ENCODE measurements at places on chromosomes 1 and 21. TPM values are rescaled to one million over a fixed set of nuclear protein-coding genes. Genes with fewer than 3 reads are reported as not detected.

PTPN22 gene
- 1.0 TPM for total RNA-seq

PROK1 gene
- not detected for total RNA-seq

ZNF683 gene
- total RNA-seq, result 0.14 TPM

OVAAL gene
- not detected for total RNA-seq

ELF3 gene
- 169 TPM for total RNA-seq

FCRL2 gene
- not detected for total RNA-seq

FNDC10 gene
- total RNA-seq, result 0.47 TPM

TYW3 gene
- 7.1 TPM for total RNA-seq

OLIG2 gene
- total RNA-seq, result not detected

TRIM58 gene
- total RNA-seq, result 0.13 TPM

COL24A1 gene
- not detected for total RNA-seq

RGS16 gene
- total RNA-seq, result 4.4 TPM

GRCh38 chr1:80293818-80294217 is 1287.3 kb upstream of the ADGRL4 start:
- no peak for DNase-seq

- DNase-seq, result no peak
These were observed 6.4 kb upstream of the KCNK1 start for GRCh38 chr1:233607252-233608119.

- no peak for DNase-seq
These were observed 5.1 kb upstream of the FUBP1 start for GRCh38 chr1:77983997-77984355.

DNA sequence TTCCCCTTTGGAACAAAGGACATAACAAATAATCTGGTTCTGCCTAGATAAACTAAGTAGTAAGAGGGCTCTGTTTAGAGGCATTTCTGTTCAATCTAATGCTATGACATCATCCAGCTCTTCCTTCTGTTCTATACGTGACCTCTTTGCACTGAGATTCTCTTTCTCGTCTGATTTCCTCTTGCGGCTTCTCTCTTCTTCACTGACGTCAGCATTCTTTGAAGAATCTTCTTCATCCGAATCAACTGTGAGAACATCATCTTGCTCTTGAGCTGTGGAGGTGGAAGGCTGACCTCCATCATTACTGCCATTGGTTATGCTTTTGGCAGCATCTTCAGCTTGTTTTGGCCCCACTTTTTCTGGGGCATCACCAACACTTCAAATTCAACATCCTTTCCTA is 130.4 kb downstream of the HS2ST1 start:
- DNase-seq, result no peak

GRCh38 chr1:54996359-54996868 is 2.3 kb upstream of the BSND start:
- peak; percentile 96 for DNase-seq

- DNase-seq, result no peak
These were observed at the start of gene NBL1 for GRCh38 chr1:19643602-19644394. TSS of gene NBL1 (plus strand) at chr1:19644311. CDS start at chr1:19655031, 10,720 bp downstream.

- DNase-seq, result no peak
These were observed 26.6 kb downstream of the MAP3K7CL start for GRCh38 chr21:29157080-29157479.

DNA sequence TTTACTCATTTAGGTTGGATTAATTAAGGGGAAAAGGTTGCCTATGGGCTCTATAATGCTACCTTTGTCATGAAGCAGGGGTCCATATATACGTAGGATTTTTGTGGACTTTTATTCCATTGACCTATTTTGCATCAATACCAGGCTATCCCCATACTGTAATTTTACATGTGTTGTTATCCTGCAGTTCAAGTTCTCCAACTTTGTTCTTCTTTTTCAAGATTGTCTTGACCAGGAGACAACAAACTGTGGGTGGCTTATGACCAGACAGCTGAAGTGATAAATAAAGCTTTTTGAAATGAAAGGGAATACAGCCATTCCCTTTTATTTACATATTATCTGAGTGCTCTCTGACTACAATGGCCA is 345.7 kb downstream of the BARHL2 start:
- no peak for DNase-seq

DNA sequence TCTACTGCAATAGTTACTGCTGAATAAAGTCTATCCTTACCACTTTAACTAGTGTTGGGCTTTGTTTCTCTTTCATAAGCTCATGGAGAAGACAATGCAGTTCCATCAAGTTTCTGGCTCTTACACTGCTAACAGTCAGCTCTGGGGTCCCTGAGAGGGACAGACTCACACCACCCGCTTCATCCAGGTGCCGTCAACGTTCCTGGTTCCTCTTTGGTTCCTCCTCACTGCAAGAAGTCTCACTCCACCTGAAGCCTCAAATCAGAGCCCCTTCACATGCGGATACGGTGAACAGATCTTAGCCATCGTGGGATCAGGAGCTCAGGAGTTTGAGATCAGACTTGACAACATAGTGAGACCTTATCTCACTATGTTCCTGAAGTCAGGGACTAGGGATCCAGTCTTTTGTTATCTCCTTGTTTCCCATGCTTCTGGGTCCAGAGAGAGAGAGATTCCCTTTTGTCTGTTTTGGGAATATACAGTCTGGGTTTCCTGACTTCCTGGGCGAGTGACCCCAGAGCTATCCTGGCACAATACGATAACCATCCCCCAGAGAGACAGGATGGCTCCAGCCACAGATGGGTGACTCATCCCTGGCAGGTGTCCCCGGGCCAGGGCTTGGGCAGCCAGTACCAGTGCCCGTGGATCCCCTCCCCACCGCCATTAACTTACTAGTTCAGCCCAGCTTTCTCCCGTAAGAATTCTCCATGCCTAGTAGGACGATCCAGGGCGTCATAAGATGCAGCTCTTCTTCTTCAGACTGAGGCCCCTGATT is 14.3 kb upstream of the PCP4 start:
- no peak for DNase-seq

DNA sequence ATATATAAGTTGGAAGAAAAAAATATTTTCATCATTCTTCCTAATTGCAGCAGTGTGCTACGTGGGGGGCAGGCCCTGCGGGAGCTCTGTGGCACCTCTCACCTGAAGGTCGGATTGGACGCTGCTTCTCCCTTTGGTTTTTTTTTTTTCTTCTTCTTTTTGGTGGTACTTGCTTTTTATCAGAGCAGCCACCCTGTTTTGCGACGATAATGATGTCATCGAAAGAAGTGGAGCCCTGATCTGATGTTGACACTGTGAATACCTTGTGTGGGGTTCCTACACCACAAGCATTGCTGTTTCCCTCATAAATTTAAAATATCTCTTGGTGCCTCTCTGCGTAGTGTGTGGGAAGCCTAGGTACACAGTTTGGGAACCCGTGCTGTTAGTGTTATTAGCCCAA is 5.5 kb downstream of the TRAPPC10 start:
- DNase-seq, result no peak

DNA sequence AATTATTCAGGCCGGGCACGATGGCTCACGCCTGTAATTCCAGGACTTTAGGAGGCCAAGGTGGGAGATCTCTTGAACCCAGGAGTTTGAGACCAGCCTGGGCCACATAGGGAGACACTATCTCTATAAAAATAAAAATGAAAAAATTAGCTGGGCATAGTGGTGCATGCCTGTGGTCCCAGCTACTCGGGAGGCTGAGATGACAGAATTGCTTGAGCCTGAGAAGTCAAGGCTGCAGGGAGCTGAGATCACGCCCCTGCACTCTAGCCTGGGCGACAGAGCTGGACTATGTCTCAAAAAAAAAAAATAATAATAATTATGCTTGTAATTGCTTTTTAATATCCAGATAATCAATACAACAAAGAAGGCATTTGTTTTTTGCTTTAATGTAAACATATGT is 91.3 kb downstream of the RIPK4 start:
- no peak for DNase-seq

DNA sequence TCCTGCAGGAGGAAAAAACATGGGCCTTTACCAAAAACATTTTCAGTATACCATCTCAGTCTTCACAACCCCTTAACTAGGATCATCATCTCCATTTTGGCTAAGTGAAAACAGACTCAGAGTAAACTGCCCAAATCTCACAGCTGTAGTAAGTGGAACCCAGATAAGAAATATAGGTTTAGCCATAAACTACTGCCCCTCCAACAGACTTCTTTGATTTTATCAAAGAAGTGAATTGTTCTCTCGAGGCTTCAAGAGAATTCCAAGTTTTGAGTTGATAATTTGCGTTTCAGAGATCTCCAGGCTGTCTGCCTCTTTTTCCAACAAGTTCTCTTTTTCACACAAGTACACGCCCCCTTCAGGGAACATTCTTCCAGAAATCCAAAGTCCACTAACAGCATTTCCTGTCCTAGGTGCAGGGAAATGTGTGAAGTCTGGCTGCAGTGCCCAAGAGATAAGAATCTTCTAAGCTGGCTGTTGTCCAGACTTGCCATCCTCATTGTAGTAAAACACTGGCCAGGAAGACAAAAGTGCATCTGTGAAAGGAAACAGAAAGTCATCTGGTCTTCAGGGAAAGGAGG is 30.8 kb downstream of the RNF19B start:
- DNase-seq, result peak; percentile 33

DNA sequence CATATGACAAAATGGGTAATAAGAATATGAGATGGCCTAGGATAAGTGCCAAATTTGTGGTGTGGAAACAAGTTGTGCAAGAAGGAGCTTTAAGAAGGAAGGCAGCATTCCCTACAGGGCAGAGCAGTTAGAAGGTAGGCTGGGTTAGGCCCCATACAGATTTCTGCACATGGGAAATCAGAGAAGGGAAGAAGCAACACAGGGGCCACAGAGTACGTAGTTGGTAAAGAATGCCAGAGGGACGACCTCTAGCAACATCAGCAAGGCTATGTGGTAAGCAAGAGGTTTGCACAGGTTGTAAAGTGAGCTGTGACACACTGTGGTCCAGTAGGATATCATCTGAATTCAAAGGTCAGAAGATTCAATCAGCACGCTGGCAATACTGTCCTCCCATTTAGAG is 765.6 kb upstream of the B3GALT2 start:
- no peak for DNase-seq

DNA sequence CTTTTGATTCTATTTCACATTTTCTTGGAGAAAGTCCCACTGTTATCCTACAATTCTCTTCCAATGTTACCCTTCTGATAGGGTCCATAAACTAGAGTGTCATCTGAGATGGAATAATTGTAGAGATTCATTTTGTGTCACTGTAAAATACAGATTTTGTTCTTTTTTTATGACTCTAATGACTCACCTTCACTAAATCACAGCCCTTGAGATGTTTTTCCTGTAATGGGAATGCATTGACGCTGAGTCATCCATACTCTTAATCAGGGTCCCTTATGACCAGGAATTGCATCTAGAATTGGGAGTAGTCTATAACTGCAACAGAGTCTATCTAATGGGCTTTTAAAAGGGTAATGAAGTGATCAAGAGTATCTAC is 315.5 kb downstream of the TGFB2 start:
- no peak for DNase-seq

GRCh38 chr1:12142891-12143630 is 23.7 kb upstream of the TNFRSF1B start:
- no peak for DNase-seq

GRCh38 chr1:155241069-155241679 is 14.1 kb downstream of the ENTREP3 start:
- peak; percentile 64 for DNase-seq

- no peak for DNase-seq
These were observed 12.8 kb downstream of the ZNF362 start for GRCh38 chr1:33268927-33269610.

DNA sequence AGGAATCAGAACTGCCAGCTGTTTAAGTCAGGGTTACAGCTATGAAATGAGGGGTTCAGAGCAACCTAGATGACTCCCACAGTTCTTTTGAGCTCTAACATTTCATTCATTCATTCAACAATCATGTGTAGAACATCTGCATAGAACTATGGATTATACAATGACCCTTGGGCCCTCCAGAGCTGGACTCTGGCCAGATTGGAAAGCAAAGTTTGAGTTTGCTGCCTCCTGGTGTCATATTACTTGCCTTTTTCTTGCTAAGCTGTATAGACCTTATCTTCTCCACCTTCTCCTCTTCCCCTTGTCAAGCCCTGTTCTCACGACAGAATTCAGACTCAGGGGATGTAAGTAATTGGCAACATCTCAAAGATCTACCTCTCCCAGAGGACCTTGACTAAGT is 4.0 kb downstream of the CASQ2 start:
- DNase-seq, result no peak

GRCh38 chr1:5223206-5223605 is 568.8 kb downstream of the AJAP1 start:
- no peak for DNase-seq

DNA sequence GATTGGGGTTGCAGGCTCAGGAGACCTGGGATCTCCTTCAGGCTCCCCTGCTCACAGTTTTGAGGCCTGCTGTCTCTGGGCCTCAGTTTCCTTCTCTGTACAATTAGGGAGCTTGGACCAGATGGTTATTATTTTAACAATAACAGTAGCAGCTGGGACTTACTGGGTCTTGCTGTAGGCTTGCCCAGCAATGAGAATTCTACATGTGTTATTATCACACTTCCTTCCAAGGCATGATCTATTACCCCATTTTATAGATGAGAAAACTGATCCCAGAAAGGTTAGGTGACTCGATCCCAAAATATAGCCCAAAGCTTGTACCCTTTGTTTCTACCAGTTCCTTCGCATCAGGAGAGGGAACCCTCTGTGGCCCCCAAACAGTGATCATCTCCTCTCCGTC is 153.8 kb downstream of the PTPRU start:
- no peak for DNase-seq

- no peak for DNase-seq
These were observed 8.8 kb downstream of the ASAP3 start for GRCh38 chr1:23475134-23475628.

- no peak for DNase-seq
These were observed 16.7 kb upstream of the DISP1 start for GRCh38 chr1:222798116-222798515.

All from pancreas (tissue), 10 donors.